Stimulated activated naive CD4-positive, alpha-beta T cell (primary cell): ENCODE measurements at places on chromosomes 5 and 9.
A peak's percentile ranks its signal among the peaks of the same experiment; 100 is the strongest.

GRCh38 chr9:14277761-14278160, 36.2 kb downstream of the NFIB start:
- DNase-seq, result no peak

GRCh38 chr9:131284856-131285255, 4.7 kb upstream of the PLPP7 start:
- DNase-seq, result no peak

GRCh38 chr5:173967241-173967640, 21.7 kb upstream of the C5orf47 start:
- no peak for DNase-seq

- DNase-seq, result no peak
These were observed 68.5 kb downstream of the ZNF462 start for GRCh38 chr9:106931466-106931865.

- no peak for DNase-seq
These were observed 123.4 kb downstream of the NXNL2 start for GRCh38 chr9:88658311-88658822.

GRCh38 chr5:100249211-100249883, 285.8 kb upstream of the FAM174A start:
- DNase-seq, result no peak

GRCh38 chr5:94345257-94345656, 273.1 kb downstream of the KIAA0825 start:
- DNase-seq, result no peak

GRCh38 chr9:137021979-137022661, 5.9 kb downstream of the ABCA2 start:
- peak; percentile 54 for DNase-seq

DNA sequence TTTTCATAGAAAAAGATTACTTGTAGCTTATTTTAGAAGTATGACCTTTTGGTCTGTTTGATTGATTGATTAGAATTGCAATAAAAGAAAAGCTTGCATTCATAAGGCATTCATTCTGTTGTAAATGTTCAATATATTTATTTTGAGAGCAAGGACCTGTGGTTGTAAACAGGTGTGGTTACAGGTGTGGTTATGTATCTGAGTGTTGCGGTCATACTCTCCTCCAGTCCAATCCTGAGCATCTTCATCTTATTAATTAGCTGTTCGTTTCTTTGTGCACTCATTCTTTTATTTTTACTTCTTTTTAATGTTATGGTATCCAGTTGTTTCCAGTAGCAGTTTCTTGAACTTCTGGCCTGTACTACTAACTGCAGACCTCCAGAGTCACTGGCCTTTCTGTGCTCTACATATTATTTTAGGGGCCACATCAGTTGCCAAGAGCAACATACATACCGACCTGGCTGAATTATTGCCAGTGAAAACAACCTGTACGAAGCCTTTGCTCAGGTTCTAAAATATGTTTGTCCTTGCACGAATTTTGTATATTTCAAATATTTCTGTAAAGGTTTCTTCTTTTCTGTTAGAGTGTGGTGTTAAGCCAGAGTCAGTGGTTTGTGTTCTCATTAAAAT, 128.7 kb downstream of the CDC42SE2 start:
- no peak for DNase-seq

GRCh38 chr5:112655513-112655912, 82.2 kb upstream of the APC start:
- DNase-seq, result no peak

DNA sequence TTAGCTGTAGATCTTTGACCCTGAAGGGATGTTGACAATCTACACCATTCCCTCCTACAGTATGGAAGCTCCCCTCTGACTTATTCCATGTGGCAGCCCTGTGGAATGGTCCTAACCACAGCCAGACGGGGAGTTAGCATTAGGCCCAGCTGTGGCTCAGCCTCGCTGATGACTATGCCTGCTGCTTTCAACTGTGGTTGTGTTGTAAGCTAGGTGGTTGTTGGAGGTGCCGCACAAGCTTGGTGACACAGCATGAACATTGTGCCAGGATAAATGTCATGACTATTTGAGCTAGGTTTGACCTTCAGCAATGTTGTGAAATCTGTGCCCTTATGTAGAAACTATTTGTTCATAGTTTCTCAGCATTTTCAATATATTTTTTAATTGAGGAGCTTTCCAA, 40.6 kb downstream of the SGCD start:
- no peak for DNase-seq

DNA sequence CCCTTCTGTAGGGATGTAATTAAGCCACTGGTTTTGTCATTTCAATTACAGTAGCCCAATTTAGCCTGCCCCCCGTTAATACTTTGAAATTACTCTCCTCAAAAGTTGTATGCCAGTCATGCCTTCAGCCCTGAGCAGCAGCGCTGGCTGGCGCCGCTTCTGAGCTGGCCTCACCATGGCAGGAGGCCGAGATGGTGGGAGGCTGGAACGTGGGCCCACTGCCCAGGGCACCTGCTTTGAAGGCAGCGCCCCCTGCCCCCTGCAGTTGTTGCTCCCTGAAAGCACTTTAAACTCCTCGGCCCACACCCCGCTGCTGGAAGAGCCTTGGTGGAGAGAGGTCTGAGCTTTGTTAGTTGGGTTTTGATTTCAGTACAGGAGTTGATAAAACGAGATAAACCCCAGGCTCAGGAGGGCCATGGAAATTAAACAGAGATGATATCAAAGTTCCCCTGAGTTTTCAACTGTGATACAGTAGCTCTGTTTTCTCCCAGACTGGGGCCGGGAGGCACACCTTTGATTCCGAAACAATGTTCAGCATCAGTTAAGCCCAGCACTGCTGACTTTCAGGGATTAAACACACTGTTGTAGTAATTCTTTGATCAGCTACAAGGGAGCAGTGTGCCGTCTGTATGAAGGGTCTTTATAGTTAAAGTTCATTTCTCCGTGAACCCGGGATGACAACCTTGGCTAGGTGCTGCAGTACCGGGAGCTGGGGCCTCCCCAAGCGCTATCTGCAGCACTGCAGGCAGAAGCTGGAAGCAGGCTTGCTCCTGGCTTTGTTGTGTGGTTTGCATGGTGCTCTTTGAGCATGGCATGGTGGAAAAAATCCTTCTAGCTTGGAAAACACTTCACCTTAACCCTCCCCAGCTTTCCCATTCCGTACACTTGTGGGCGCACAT, 9.5 kb downstream of the MVB12B start:
- DNase-seq, result no peak

DNA sequence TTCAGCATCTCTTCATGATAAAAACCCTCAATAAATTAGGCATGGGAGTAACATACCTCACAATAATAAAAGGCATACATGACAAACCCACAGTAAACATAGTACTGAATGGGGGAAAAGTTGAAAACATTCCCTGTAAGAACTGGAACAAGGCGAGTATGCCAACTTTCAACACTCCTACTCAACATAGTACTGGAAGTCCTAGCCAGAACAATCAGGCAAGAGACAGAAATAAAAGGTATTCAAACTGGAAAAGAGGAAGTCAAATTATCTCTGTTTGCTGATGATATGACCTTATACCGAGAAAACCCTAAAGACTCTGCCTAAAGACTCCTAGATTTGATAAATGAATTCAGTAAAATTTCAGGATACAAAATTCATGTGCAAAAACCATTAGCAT, 167.6 kb downstream of the TMEM38B start:
- no peak for DNase-seq

- DNase-seq, result no peak
These were observed 134.2 kb downstream of the ADAMTS2 start for GRCh38 chr5:179211068-179211467.

DNA sequence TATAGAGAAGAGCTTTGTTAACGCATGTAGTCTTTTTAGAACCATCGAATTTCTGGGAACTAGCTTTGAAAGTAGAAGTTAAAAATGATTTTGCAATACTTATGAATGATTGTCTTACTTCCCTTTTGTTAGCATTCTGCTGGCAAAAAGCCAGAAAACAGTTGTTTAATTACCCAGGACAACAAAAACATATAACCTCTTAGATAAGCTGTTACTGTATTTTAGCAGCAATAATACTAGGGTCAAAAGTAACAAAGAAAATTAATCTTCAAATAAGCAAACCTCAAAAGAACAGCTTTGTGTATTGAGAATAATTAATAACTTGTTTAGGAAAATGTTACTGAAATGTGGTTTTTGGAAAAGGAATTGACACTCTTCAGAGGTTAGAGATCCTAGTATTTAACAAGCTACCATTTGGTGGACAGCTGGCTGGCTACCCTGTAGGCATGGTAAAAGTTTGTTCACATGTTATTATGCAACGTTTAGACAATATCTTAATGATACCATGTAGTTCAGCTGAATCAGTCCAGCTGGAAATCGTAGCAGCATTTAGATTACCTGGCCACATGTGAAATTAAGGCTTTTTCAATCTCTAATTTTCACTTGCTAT, 3.8 kb downstream of the FGF10 start:
- DNase-seq, result no peak

DNA sequence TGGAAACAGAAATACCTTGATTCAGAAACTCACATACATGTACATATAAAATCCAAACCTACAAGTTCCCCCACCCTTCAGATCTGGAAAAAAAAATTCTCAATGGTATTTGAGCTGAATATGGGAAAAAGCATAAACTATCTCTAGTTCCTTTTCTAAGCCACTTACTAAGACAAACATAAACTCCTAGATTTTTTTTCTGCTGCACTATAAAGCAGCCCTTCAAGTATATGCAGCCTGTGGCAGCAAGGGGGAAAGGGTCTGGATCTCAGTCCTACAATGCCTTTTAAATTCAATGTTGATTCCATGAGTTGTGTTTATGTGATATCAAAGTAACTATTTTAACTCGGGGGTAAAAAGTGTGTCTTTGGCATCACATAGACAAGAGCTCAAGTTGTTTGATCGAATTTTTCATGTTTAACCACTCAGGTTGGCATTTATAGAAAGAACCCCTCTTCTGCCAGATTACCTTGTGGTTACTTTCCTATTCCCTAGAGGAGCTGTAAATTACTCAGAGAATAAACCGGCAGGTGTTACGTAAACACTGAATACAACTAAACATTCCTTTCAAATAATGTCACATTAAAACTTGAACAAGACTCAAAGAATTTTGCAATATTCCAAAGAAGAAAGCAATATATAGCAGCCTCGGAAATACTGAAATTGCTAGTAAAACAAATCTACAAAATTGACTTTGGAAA, 91.8 kb upstream of the FER start:
- no peak for DNase-seq

GRCh38 chr9:93224591-93224990, 40.7 kb downstream of the WNK2 start:
- no peak for DNase-seq

DNA sequence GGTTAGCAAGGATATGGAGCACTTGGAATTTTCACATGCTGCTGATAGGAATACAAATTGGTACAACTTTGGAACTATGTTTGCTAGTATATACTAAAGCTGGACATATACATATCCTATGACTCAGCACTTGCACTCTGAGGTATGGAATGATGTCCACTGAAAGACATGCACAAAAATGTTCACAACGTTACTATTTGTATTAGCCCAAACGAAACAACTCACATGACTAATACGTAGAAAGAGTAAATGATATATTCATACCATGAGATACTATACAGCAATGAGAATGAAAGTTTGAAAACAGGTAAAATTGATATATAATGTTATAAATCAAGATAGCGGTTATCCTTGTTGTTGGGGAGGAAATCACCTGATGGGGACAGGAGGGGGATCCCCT, 45.5 kb upstream of the CDC42SE2 start:
- DNase-seq, result no peak

- DNase-seq, result no peak
These were observed 10.7 kb downstream of the OR1L8 start for GRCh38 chr9:122572456-122572855.

- no peak for DNase-seq
These were observed 470.6 kb upstream of the MPDZ start for GRCh38 chr9:13750061-13750460.

GRCh38 chr9:95204710-95205109, 112.8 kb downstream of the FANCC start:
- no peak for DNase-seq

DNA sequence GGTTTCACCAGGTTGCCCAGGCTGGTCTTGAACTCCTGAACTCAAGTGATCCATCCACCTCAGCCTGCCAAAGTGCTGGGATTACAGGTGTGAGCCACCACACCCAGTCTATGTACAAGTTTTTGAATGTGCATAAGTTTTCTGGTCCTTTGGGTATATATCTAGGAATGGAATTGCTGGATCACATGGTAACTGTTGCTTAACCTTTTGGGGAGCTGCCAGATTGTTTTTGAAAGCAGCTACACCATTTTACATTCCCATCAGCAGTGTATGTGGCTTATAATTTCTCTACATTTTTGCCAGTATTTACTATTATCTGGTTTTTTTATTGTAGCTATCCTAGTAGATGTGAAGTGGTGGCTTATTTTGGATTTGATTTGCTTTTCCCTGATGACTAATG, 8.9 kb upstream of the LNPEP start:
- no peak for DNase-seq

- no peak for DNase-seq
These were observed 35.7 kb upstream of the CDH18 start for GRCh38 chr5:20023686-20024180.

GRCh38 chr5:669842-670395, 23.2 kb downstream of the TPPP start:
- DNase-seq, result no peak

DNA sequence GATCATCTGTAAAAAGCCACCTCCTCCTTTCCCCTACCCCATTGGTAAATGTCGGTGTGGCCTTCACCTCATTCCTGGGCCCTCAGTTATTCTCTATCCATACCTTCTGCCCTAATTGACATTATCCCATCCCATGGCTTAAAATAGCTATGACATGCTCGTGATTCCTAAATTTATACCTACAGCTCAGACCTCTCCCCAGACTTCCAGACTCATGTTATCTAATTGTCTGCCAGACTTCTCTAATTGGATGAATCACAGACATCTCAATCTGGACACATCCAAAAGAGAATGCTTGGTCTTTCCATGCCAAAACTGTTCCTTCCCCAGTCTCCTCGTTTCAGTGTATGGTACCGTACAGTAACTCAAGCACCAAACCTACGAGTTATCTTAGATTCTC, 113.0 kb upstream of the GPR151 start:
- no peak for DNase-seq

GRCh38 chr5:60505373-60506171, 194.4 kb downstream of the DEPDC1B start:
- DNase-seq, result no peak

GRCh38 chr5:160486573-160486972, 64.9 kb downstream of the PTTG1 start:
- no peak for DNase-seq

DNA sequence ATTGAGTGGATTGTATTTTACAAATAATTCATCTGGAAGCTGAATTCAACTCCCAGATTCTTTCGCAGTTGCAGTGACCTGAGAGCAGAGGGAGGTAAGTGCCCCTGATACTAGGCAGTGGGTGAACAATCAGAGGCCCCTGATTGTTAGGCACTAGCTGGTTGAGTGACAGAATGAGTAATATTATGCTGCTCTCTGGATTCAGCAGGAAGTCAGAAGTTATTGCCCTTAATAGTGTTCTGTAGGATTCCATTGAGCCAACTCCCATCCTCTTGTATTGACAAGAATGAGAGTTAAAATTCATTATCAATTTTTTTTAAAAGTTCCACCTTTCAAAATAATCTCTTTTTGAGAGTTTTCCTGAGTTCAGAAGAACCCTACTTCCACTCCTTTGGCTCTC, 301.2 kb downstream of the DTWD2 start:
- no peak for DNase-seq
